Endothelial cell (in vitro differentiated cells): ENCODE measurements at places on chromosomes 3 and 15. TPM values are rescaled to one million over a fixed set of nuclear protein-coding genes. Genes with fewer than 3 reads are reported as not detected.

Gene SOX2
- 1.4 TPM for total RNA-seq

Gene UROC1
- total RNA-seq = not detected

Gene PYGO1
- total RNA-seq = 1.5 TPM

Gene UBXN7
- total RNA-seq = 71.7 TPM

Gene ANP32A
- 248 TPM for total RNA-seq

DNA sequence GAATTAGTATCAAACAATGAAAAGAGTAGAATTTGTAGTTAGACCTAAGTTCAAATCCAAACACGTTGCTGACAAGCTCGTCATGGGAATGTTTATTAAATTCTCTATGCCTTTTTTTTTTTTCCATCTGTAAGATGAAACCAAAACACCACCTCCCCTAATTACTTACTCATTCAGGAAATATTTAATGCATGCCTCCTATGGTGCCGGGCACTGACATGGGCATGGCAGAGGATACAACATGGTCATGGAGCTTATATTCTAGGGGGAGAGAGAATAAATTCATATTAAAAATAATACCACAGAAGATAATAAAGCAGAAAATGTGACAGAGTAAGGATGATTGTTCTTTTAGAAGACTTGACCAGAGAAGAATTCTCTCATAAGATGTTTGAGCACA lies 215.8 kb downstream of the RYR3 start:
- DNase-seq = no peak

DNA sequence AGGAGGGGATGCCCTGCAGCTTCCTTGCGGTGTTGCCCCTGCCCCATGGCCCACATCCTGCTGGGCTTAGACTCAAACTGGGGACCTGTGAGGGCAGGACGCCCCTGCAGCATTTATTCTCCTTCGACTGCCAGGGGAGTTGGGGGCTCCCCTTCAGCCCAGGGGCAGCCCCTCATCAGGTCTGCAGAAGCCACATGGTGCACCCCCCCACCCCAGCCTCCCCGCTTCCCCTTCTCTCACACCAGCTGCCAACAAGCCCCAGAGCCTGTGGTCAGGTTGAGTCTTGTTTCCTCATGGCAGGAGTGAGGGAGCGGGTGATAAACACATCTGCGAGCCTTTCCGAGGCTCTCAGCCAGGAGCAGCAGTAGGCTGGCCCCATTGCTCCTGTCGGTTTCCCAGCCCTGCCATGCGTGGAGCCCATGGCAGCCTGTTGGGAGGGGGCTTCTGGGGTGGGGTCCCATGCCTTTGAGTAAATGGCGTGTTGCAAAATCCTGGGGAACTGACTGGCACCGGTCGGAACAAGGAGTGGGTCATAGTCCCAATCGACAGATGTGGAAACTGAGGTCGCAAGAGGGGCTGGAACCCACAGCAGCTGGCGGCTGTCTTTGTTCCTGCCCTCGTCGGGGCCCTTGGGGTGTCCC lies 27.8 kb downstream of the WNT7A start:
- no peak for DNase-seq

DNA sequence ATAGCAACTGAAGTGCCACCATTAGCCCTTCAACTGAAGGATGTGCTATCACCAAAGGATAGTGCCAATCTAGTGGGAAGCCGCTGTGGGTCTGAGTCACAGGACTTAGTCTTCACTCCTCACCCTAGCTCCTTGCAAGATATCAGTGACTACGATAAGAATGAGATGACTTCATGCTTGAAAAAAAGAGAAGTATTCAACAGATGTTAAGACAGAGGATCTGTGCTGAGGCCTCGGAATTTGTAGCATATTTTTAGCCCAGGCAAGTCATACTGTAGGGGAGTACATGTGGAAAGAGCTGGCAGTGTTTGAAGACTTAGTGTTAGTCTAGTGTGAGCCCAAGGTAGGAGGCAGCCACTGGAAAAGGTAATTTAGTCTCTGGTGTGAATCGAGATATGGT lies 270.7 kb upstream of the LRTM1 start:
- DNase-seq = no peak

DNA sequence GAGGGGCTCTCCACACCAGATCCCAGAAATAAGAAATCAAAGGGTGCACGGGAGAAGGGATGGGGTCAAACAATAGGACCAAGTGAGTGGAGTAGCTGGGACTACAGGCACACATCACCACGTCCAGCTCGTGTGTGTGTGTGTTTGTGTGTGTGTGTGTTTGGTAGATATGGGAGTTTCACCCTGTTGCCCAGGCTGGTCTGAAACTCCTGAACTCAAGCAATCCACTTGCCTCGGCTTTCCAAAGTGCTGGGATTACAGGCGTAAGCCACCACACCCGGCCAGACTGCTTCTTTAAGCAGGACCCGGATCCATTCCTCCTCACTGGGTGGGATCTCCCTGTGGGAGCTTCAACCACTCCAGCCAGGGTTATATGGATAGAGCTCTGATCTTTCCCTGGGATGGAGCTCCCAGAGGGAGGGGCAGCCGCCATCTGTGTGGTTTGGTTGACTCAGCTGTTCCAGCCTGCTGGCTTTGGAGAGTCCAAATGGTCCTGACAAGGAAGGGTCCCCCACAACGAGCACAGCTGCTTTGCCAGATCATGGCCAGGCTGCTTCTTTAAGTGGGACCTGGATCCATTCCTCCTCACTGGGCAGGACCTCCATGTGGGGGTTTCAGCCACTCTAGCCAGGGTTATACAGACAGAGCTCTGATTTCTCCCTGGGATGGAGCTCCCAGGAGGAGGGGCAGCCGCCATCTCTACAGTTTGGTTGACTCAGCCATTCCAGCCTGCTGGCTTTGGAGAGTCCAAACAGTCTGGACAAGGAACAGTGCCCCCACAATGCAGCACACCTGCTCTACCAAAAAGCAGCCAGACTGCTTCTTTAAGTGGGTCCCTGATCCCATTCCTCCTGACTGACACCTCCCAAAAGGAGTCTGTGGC lies 9.1 kb upstream of the AVEN start:
- DNase-seq = no peak

DNA sequence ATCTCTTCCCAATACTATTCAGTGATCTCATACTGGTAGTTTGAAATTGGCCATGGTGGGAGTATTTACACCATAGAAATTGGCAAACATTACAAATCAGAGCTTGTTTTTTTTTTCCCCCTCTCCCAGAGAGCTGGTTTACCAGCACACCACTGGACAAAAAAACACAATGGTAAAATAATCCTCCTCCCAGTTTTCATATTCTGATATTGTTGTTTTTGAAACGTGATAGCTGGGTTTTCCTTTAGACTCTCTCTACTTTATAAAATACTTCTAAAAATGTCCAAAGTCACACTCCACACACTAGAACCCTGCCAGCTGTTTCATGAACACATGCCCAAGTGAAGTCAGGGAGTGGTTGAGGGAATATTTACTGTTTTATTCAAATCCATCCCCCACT lies 187.5 kb downstream of the DTWD1 start:
- no peak for DNase-seq

DNA sequence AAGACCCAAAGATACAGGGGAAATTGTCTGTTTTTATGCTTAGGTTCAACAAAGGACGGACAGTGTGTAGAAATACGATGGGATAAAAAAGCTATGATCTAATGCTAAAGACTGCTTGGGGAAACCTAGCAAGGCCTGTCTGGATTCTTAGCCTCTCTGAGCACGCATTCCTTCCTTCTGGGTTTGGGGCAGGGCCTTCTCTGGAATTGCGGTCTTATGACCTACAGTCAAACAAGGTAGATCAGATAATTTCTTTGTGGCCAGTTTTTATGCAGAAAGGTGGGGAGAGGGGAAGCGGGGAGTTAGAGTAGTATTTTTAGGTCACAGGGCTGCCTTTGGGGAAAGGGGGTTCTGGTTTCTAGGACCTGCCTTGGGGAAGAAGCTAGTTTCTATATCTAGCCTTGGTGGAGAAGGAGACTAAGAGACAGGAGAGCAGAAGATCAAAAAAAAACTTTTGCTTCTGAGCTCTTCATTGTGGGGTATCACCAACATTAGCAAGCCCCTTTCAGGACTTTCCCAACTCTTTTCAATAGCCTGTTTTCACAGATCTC lies 39.1 kb upstream of the LIPC start:
- DNase-seq = no peak

GRCh38 chr15:73009066-73010056 lies 42.9 kb upstream of the NEO1 start:
- no peak for DNase-seq

GRCh38 chr15:51620641-51621040 lies 1.9 kb downstream of the DMXL2 start:
- DNase-seq = no peak

DNA sequence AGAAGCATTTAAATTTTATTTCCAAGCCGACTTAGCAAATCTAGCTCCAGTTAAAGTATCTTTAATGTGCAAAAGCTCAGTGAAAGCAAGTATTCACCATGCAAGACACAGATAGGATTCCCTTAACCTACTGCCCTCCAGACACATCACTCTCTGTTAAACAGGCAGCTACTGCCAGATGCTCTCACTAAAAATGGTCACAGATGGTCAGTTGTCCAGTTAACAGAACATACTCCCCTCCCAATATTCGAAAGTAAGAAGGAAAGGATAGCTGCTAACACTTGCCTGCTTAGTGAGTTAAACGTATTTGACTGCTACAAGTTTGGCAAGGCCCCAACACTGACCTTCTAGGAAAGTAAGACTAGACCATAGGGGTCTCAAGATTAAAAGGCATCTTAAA lies 73.7 kb downstream of the PRTG start:
- no peak for DNase-seq

DNA sequence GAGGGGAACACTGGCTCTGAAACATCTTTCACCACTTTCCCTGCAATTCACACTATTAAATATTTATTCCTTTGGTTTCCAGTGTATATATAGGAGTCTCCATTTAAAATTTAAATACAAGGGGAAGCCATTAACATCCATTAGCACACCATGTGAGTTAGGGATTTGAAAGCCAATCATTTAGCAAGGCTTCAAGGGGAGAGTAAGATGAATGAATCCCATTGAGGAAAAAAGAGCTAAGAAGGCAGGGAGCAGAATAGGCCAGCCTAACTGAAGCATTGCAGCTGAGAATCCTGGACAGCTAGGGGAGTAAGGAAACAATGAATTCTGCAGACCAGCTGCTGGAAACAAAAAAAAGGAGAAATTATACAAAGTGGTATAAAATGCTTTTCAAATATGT lies 426.1 kb downstream of the IL5RA start:
- DNase-seq = no peak

DNA sequence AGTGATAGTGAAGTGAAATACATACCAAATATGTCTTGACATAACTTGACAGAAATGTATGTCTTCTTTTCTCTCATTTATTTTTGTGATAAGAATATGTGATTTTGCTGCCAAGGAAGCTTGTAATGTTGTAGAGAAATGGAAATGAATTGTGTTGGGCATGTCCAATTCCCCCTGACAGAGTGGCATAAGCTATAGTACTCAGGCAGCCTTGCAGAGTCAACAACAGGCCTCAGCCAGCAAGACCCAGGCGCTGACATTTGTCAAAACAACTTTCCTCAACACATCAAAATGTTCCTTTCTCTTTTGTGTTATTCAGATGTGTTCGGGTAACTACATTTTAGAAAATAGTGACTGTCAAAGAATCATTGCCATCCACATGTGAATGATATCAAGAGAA lies 538.1 kb upstream of the ATP11B start:
- no peak for DNase-seq

GRCh38 chr3:148319161-148319915 lies 378.4 kb upstream of the AGTR1 start:
- DNase-seq = no peak

DNA sequence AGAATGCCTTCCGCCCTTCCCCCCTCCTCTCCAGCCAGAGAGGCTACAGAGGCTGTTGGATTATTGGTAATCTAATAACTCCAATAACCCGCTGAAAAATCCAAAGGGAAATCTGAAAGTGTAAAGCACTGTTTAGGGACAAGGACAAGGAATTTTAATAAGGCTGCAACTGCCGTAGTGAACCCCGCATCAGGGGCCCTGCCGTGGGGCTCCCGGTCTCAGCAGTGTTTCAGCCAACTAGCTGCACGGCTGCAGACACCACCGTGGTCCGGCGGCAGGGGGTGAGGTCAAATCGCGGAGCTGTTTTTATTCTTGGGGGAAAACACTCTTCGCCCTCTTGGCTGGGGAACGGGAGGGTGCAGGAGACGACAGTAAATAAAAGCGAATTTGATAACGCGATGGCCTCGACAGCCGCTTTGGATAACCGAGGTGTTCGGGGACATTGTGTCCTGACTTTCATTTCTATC lies 6.1 kb downstream of the BCL6 start:
- DNase-seq = peak; percentile 50

GRCh38 chr15:33215941-33216872 lies 21.7 kb upstream of the FMN1 start:
- DNase-seq = no peak

GRCh38 chr3:150407808-150408220 lies 284 bp upstream of the TSC22D2 start:
- DNase-seq = no peak

DNA sequence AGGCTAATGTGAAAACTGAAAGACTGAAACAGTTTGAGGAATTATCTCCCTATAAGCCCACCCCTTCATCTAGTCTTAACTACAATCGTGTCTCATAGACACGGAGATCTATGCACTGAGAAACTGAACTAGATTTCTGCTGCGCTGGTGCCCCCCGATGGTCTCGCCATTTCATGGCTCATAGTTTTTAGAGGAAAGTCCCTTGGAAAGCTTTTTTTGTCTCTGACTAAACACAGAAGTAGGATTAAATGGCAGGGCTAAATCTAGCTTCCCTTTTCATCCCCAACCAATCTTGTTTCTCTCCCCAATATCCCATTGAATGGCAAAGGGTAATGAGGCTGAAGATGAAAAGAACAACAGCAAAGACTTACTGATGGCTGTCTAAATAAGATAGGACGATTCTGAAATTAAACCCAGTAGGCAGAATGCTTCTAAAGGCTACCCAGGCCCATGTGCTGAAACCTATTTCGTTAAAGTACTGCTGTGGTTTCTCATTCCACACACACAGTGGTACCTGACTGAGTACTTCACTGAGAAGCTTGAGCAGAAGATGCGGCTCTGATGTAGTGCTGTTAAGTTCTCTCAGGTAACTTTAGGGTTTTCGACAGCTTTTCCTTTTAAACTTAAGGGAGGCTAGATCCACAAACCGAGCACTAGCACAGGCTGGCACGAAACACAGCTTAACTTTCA lies 142.7 kb downstream of the GADL1 start:
- DNase-seq = peak; percentile 68

DNA sequence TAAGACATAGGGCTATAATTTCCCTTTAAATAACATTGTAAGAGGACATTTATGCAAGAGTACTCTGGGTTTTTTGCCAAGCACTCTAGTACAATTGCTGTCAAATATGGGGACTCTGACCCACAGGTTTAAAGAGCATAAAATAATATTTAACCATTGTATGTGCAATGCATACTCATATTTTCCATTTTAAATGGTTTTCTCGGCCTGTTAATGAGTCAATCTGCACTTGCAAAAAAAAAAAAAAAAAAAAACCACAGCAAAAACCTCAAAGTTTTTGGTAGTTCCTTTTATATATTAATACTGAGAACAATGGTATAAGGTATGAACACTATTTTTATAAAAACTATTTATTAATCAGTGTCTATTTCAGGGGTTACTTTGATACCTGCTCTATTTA lies 304.0 kb upstream of the CBLB start:
- DNase-seq = no peak
